ENCODE measurements at places on chromosomes 6 and 20.

- no peak for DNase-seq
Observed at GRCh38 chr6:124795643-124796463, 166.4 kb upstream of the RNF217 start.

GRCh38 chr6:143939364-143939763 lies 68.7 kb downstream of the PLAGL1 start:
- DNase-seq, result no peak

DNA sequence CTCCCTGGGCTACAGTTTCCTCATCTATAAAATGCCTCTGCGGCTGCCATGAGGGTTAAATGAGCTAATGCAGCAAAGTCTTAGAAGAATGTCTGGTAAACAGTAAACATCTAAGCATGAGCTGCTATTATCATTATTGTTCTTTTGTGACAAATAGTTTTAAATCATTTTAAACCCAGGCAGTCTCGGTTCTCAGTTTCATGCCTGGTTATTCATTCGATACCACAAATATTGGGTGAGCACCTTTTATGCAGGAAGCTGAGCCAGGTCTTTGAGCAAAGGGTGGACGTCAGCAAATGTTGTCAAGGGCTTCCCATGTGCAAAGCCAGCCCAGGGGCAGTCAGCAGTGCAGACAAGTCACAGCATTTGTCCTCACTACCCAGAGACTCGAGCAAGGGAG lies 128.7 kb downstream of the NFATC2 start:
- DNase-seq, result no peak

DNA sequence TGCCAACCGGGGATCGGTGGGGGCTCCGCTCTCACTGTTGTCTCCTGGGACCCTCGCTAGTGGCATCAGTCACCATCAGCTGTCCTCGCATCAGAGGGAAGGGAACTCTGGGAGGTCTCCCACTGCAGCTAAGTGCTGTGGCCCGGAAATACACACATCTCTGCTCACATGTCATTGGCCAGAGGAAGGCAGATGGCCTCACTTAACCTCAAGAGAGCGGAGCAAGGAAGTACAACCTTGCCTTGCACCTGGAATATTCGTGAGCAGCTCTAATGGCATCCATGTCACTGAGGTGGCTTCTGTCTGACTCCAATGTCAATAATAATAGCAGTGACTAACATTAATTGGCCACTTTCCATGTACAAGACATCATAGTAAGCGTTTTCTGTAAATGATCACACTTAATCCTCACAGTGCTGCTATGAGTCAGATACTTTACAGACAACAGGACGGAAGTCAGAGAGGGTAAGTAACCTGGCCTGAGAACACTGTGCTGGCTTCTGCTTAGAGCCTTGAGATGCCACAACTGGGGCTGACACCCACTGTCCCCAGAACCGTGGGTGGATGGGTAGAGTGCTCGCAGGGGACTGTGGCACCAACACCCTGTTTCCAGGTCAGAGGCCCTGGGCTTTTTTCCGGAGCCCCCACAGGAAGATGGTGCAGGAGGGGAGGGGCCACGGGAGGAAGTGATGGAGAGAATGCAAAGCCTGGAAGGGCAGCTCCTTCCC lies 6.0 kb downstream of the LHFPL5 start:
- DNase-seq, result no peak

GRCh38 chr6:13097454-13097853 lies 230.9 kb downstream of the TBC1D7 start:
- DNase-seq, result no peak

- no peak for DNase-seq
Observed at GRCh38 chr20:609371-609964, 641 bp downstream of the TCF15 start.
